Esophagus mucosa (tissue), 1 donor: ENCODE measurements at places on chromosomes 12 and 14. TPM values are rescaled to one million over a fixed set of nuclear protein-coding genes. Genes with fewer than 3 reads are reported as not detected.
A peak's percentile ranks its signal among the peaks of the same experiment; 100 is the strongest.

The NUAK1 gene
- 1.7 TPM for total RNA-seq

The SMIM41 gene
- total RNA-seq: not detected

The SLC38A6 gene
- 3.4 TPM for total RNA-seq

The SERPINA9 gene
- total RNA-seq: 0.12 TPM

The HOXC4 gene
- 5.1 TPM for total RNA-seq

- ATAC-seq: no peak
Measured at GRCh38 chr12:107774349-107775029, at the start of gene ASCL4. TSS of gene ASCL4 (plus strand) at chr12:107774704. CDS start at chr12:107775219, 515 bp downstream.

- peak; percentile 64 for ATAC-seq
Measured at GRCh38 chr12:49200919-49201594, 12.2 kb upstream of the TUBA1A start.

DNA sequence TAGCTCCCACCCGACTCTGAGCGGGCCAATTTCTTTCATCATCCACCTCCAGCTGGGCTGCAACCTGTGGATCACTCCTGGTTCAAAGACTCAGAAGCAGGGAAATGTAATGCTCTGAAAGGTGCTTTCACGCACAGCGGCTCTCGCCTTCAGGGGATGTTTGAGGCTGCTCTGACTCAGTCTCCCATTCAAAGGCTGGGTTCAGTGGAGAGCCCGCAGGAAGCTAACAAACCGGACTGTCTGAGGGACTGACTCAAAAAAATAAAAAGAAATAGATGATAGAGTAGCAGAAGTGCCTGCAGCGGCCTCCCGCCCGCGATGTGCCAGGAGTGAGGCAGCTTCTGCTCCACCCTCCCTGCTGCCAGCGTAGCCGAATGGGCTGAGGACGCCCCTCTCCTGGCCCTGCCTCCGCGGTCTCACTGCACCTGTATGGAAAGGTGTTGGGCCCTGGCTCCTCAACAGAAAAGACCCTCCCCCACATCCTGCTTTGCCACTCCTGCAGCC lies 98.0 kb downstream of the GCH1 start:
- ATAC-seq: peak; percentile 72

- peak; percentile 96 for ATAC-seq
Measured at GRCh38 chr12:123621619-123622530, 11.6 kb downstream of the EIF2B1 start.

GRCh38 chr14:72855913-72856312 lies 38.0 kb downstream of the DPF3 start:
- peak; percentile 48 for ATAC-seq

GRCh38 chr14:51487848-51488247 lies 163.9 kb upstream of the FRMD6 start:
- ATAC-seq: no peak

GRCh38 chr12:49797449-49797776 lies 30.8 kb downstream of the NCKAP5L start:
- ATAC-seq: no peak

GRCh38 chr12:128353301-128353700 lies 86.3 kb downstream of the TMEM132C start:
- no peak for ATAC-seq

- ATAC-seq: no peak
Measured at GRCh38 chr12:65495233-65495632, 216.8 kb downstream of the MSRB3 start.

GRCh38 chr14:91317381-91318308 lies 73.1 kb upstream of the GPR68 start:
- peak; percentile 70 for ATAC-seq

- peak; percentile 71 for ATAC-seq
Measured at GRCh38 chr14:23727566-23728335, 91.6 kb downstream of the DHRS2 start.

- ATAC-seq: no peak
Measured at GRCh38 chr12:54593135-54593534, 4.7 kb upstream of the PPP1R1A start.

- ATAC-seq: no peak
Measured at GRCh38 chr12:49293056-49293956, 1.6 kb upstream of the PRPH start.

GRCh38 chr14:63510538-63510937 lies 32.6 kb downstream of the PPP2R5E start:
- ATAC-seq: no peak

GRCh38 chr12:14577344-14577743 lies 9.7 kb upstream of the PLBD1 start:
- ATAC-seq: no peak

DNA sequence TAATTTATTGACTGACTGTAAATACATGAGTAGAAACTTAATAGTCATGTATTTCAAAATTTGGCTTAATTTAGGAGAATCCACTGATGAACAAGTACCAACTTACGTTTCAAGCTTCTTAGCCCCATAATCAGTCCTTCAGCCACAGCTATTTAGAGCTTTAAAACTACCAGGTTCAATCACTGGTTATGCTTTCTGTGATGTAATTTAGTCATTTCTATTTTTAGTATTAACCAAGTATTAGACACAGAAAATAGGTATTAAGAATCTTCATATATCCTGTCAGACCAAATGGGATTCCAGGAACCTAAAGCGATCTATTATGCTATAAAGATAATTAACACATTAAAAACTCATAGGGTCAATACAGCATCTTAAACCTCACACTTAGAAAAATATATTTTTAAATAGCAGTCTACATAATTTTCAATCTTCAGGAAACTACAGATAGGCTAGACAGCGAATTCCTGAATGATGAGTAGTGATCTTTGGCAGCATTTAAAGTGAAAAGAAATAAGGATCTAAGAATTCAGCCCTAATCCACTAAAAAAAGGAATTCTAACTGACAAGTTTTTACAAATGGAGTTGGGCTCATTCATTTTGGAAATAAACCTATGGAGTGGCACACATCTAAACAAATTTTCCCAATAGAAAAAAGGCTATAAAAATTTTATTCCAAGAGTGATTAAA lies 51.5 kb downstream of the ZC3H14 start:
- ATAC-seq: no peak

DNA sequence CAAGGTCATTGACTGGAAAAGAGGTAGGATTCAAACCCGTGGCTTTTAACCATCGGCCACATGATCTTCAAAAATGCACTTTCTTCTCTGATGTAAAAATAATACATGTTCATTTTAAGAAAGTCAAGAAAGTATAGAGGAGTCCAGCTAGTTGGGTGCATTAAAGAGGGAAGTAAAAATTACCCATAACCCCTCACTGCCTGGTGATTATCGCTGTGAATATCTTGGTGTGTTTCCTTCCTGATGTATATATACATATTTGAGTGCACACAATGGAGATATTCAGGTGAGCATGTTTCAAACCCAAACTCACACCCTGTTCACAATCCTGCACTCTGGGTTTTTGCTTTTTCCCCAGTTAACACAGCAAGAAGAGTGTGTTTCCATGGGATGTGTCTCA lies 47.5 kb upstream of the OAS1 start:
- ATAC-seq: no peak

DNA sequence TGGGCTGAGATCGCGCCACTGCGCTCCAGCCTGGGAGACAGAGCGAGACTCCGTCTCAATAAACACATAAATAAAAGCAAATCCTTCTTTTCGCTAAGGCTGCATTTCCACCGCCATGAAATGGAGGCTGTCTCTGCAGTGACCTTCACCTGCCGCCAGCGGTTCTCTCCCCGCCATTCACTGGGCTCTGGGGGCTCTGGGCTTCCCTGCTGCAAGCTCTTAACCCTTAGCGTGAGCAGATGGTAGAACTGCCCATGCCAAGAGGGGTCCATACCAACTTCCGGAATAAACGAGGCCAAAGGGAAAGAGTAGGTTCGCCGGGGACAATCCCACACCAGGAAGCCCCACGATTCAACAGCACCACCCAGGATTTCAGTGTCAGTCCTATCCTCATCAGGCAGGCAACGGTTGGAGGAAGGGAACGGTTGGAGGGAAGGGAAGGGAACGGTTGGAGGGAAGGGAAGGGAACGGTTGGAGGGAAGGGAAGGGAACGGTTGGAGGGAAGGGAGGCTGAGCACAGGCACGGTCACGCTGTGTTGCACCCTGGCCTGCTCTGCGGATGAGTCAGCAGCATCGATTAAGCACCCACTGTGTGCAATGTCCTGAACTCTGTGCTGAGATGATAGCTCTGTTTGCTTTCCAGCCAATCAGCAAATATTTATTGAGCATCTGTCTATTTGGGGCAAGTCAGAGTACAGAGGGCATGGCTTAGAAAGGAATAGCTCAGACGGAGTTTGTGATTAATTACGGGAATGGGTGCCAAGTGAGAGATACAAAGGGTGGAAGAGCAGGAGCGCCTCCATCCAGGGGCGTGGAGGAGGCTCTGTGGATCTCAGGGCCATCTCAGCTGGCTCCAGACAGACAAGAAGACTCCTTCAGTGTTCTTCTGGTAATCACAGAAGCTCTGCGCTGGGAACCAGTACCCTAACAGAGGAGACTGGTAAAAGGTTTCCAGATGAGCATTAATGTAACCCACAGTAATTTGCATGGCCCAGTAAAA lies 77.9 kb downstream of the NINJ2 start:
- no peak for ATAC-seq
